GDM1 (cell line): ENCODE measurements at places on chromosomes 6 and 20.

- peak; percentile 45 for DNase-seq
Measured at GRCh38 chr20:46022411-46023147, 6.4 kb upstream of the SLC12A5 start.

GRCh38 chr6:88220493-88220892 lies 54.3 kb upstream of the CNR1 start:
- no peak for DNase-seq

DNA sequence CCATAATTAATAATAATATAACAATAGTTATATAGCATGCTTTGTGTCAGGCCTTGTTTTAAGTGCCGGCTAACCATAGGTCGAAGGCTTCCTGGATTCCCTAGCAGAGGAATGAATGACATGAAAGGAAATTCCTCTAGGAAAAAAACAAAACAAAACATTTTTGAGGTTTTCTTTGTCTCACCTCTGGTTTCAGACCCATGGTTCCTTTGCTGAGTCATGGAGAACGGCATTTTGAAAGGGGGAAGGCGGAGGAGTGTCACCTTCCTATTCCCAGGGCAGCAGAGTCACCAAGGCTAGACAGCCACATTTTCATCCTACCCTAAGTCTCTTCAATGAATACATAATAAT lies 25.3 kb upstream of the CCND3 start:
- DNase-seq = no peak

DNA sequence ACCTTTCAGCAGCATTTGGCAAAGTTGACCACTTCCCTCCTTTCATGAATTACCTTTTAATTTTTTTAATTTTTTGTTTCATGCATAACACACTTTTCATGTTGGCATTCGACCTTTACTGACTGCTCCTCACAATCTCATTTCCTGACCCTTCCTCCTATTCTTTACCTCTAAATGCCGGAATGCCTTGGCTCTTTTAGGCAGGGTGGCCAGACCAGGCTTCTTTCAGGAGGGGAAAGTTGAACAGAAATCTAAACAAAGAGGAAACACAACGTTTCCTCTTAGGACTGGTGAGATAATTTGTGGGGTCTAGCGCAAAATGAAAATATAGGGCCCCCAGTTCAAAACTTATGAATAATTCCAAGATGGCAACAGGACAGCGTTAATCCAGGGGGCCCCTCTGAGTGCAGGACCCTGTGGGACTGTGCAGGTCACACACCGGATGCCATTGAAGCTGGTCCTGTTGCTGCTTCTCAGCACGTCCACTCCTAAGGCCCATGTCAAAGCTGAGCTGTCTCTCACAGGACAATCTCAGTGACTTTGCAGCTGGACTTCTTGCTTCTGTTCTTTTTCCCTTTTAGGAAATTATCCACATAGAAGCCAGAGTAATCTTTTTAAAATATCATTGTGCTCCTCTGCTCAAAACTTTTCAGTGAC lies 313.8 kb downstream of the HDGFL1 start:
- DNase-seq = no peak

DNA sequence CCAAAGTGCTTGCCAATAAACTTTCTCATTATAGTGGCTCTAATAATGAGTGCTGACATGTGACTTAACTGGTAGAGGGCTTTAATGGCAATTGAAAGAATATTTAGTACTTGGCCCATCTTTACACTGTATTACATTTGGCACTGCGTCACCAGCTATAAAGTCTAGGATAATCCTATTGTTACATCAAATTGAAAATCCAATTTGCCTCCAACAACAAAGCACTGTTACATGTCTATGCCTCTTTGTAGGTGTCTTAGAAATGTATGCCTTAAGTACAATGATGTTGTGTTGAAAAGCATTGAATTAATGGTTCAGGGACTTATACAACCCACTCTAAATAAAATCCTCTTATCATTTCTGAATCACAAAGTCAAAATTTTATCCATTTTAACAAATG lies 420.4 kb upstream of the JAG1 start:
- no peak for DNase-seq

DNA sequence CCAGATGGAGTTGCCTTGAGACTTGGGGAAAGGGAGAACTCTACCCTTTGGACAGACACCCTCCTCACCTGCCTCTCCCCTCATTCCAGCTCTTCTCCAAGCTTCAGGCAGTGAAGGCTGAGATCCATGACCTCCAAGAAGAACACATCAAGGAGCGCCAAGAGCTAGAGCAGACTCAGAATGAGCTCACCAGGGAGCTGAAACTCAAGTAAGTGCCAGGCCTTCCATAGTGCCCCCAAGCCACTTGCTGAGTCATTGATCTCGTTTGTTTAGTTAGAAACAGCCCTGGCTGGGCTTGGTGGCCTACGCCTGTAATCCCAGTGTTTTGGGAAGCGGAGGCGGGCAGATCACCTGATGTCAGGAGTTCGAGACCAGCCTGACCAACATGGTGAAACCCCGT lies 39.2 kb downstream of the KIF3B start:
- no peak for DNase-seq
